ENCODE measurements at places on chromosomes 12 and 14.
A peak's percentile ranks its signal among the peaks of the same experiment; 100 is the strongest.

GRCh38 chr12:116672842-116673516, 64.9 kb downstream of the SPRING1 start:
- no peak for DNase-seq

- DNase-seq, result peak; percentile 35
These were observed 12.5 kb upstream of the MAP3K9 start for GRCh38 chr14:70821584-70822529.

- DNase-seq, result no peak
These were observed 9.8 kb downstream of the FIGNL2 start for GRCh38 chr12:51838762-51839161.

DNA sequence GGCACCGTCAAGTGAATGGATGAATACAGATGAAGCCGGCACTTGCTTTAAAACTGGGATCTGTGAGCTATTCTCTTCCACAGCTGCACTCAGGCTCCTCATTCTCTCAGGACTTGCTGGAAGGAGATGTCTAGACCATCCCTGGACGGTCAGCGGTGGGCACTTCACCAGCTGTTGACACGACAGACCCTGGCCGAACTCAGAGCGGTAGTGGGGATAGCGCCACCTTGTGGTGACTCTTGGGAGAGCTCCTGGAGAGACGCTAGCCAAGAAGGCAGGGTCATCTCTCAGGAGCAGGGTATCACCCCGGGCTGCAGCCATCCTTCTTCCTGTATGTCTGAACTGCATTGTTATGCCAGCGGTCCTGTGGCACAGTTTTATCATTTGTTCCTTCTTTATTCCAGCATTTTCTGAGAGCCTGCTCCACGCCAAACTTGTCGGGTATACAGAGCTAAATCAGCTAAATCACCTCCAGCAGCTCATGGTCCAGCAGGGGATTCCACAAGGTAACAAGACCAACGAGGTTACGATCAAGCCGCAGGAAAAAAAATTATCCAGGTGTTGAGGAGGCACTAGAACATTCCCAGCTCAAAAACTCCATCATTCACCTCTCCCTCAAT, 10.0 kb downstream of the WNT1 start:
- DNase-seq, result no peak

DNA sequence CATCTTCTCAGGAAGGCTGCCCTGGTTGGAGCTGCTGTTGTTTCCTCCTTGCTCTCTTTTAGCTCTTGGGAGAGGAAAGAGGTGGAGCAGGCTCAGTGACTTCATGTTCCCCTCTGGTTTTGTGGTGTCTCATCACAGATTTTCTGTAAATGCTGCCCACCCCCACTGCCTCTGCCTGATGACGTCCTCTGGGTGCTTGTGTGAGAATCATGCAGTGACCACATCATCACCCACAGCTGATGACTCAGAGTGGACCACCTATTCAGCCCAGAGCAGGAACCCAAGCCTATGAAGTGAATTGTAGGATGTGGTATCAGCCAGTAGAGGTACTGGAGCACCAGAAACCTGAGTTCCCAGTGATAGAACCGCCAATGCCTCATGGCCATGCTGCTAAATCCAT, at the start of gene GZMB:
Gene GZMB (minus strand): TSS at position 33 of the 400 bp plus-strand sequence. CDS start 30 bp downstream, at position 3.
- DNase-seq, result no peak

DNA sequence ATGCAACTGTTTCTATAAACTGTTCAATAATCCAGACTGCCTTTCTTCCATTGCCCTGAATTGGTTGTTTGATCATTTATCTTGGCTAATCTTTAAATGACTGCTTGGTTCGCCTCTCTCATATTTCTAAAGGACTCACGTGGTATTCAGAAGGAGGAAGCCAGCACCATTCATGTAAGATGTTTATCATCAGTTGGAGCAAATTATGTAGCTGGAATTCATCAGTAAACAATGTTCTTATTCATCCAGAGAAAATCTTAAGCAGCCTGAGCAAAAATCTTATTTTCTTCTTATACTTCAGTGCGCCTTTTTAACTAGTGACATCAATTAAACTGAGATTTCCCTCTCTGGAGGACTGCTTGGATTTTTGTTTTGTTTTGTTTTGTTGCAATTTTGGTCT, 538.7 kb upstream of the TMEM132C start:
- no peak for DNase-seq

GRCh38 chr12:2485681-2486080, 309.1 kb upstream of the FKBP4 start:
- DNase-seq, result no peak

DNA sequence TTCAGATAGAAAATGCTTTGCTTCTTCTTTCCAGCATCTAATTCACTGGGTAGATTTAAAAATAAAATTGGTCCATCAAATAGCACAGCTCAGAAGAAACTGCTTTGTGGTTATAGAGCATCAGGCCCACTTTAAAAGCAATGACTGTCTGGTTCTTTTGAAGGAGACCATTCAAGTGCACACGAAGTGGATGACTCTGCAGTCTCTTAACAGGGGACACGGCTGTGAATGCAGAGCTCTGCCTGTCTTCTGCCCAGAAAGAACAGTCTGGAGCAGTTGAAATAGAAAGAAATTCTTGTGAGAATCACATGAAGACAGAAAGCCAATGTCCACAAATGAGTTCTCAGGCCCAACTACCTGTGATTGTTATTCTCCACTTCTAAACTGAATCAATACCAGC, 138.7 kb upstream of the PLEKHA5 start:
- no peak for DNase-seq

DNA sequence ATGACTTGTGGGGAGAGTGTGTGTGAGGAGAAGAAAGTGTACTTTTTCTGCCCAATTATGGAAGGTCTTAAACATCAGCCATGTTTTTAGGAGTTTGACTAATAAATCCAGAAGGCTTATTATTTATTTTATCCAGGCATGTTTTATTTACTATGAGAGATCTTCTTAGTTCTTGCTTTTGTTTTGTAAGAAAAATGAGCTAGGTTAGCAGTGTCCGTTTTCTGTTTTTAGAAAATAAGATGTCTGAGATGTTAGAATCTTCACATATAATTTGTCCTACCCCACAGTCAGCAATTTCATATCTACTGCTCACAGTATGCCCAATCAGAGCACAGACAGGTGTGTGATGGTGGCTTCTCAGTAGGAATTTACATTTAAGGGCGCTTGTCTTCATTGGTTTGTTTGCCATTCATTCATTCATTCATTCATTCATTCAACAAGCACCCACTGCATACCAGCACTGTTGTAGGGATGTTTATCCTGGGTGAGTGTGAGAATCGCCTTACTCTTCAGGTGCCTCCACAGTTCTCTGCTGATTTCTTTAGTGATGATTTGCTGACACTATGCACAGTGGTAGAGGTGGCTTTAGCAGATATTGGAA, 83.2 kb downstream of the CRADD start:
- no peak for DNase-seq

All from astrocyte of the spinal cord (primary cell).